ENCODE measurements at places on chromosomes 16 and 17.
A peak's percentile ranks its signal among the peaks of the same experiment; 100 is the strongest.

DNA sequence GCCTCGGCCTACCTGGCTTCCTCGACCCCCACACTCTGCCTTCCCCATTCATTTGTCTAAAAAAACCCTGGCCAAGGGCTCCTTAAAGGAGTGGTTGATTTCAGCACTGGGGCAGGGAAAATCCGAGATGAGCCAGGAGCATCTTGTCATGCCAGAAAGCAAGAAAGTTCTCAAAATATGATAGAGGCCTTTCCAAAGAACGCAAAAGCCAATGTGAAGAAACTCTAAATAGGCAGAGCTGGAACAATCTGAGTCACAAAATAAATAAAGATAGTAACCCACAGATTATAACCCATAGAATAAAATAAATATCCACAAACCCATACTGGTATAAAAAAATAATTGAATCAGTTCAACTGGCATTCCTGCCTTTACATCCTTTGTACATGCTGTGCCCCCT lies 192.3 kb upstream of the SALL1 start:
- no peak for DNase-seq

- DNase-seq: no peak
Measured at GRCh38 chr17:48728232-48729231, at the start of gene HOXB13. Gene HOXB13, minus strand, starts transcription at chr17:48728750. Its CDS starts 157 bp downstream, at chr17:48728593.

GRCh38 chr17:78879635-78880186 lies 23.3 kb downstream of the CEP295NL start:
- DNase-seq: peak; percentile 64

DNA sequence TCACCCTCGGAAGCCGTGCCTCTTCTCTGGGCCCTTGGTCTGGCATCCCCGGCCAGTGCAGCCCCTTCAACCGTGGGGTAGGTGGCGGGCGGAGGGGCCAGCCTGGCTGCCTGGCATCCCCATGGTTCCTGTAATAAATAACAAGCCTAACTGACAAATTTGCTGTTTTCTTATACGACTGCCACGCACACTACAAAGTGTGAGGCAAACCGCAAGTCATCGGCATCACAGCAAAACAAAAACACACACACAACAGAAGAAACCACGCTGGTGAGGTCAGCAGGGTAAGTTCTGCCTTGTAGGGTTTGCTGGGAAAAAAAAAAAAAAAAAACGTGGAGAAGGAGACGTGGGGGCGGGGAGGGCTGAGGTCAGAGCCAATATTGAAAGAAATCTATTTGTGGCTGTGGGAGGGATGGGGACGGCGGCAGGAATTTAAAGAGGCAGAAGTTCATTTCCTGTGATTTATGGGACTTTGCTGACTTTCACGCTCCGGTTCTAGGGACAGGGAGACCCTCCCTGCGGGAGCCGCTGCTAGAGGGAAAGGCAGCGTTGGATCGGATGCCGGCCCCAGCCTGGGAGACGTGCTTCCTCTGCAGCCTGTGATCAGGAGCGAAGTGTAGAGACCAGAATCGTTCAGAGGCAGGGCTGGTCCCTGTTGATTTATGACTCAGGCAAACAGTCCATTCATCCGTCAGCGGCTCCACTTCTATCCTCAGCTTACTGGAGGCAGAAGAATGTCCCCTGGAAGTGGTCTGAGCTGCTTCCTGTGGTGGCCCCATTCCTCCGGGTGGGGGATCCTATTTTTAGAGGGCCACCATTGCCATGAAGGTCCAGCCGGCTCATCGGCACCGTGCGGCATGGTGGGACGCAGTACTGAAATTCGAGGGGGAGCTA lies 162.8 kb downstream of the FOXL1 start:
- peak; percentile 80 for DNase-seq

DNA sequence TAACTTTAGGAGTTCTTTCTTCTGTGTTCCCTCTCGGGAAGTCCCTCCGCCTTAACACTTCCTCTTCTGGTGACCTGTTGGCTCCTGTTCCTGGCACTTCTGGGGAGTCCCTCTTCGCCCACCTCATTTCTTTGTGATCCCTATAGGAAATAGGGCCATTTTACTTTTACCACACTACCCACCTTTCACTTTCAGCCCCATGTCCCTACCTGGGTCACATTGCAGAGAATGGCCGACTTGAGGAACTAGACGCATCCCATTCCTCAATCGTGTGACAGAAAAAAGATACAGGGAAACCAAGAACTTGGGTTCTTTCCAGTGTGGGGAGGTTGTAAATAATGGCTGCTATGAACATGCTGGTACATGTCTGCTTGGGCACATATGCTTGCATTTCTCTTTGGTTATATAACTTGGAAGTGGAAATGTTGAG lies 6.6 kb downstream of the IL21R start:
- DNase-seq: no peak

GRCh38 chr16:26756633-26757032 lies 310.1 kb upstream of the C16orf82 start:
- no peak for DNase-seq

DNA sequence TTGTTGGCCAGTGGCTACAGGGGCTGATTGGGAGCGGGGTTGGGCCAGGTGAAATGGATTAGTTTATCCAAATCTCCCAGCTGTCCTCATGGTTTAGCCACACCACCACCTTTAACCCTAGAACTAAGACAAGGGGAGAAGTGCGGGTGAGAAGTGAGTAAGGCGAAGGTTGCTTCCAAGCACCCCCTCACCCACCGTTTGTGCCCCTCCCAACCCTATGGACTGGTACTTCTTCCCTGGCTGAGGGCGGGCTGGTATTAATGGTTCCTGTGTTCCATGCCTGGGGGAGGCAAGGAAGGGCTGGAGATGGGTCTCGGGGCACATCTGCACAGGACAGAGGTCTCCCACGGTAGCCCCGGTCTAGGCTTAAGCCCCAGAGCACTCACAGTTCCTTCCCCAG lies 25.1 kb downstream of the NT5M start:
- no peak for DNase-seq

DNA sequence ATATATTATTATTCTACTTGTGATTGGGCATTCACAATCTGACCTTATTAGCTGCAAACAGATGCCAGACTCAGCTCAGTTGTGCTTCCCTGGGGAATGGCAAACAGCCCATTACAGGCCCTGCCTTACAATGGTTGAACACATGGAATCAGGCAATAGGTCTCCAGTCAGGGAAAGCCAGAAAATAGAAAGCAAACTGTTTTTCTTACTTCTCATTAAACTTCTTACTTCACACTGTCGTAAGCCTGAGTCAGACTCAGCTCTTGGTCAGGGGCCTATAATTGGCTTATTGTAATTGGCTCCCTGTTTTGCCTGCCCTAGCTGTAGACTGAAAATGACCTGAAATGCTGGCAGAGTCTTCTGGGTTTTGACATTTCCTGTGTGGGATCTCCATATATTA lies 77.0 kb upstream of the CA10 start:
- DNase-seq: no peak

DNA sequence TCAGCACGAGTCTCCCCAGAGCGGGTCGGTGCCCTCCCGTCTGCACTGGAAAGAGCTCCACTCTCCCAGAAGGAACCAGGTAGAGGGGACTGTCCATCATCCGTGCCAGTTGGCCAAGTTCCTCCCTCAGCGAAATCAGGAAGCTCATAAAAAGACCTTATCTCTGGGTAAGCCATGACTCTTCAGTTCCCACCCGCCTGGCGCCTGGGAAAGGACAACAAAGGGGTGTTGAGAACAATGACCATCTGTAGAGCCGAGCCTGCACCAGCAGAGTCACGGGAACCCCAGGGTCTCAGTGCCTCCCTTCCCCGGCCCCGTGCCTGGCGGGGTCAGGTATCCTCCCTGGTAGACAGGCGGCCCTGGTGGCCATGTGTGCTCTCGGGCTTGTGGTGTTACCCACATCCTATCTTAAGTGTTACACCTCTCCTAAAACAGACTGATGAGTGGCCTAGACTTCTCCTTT lies 190.7 kb downstream of the AXIN2 start:
- DNase-seq: no peak

DNA sequence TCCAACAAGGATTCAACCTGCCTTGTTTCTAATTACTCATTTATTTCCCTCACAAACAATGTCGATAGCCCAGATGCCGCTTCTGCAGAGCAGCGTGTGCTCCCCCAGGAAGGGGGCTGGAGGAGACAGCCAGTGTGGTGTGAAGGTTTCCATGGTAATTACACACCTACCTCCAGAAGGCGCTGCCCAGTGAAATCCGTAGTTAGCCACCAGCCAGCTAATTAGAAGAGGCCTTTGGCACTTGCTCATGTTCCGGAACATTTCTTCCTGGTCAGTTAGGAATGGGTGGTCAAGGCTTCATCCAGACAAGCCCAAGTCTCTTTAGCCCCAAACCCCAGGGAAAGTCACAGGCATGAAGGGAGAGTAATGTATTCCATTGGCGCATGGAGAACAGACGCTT lies 342.5 kb upstream of the C16orf82 start:
- DNase-seq: peak; percentile 37

- no peak for DNase-seq
Measured at GRCh38 chr16:30023586-30023985, 588 bp downstream of the C16orf92 start.

DNA sequence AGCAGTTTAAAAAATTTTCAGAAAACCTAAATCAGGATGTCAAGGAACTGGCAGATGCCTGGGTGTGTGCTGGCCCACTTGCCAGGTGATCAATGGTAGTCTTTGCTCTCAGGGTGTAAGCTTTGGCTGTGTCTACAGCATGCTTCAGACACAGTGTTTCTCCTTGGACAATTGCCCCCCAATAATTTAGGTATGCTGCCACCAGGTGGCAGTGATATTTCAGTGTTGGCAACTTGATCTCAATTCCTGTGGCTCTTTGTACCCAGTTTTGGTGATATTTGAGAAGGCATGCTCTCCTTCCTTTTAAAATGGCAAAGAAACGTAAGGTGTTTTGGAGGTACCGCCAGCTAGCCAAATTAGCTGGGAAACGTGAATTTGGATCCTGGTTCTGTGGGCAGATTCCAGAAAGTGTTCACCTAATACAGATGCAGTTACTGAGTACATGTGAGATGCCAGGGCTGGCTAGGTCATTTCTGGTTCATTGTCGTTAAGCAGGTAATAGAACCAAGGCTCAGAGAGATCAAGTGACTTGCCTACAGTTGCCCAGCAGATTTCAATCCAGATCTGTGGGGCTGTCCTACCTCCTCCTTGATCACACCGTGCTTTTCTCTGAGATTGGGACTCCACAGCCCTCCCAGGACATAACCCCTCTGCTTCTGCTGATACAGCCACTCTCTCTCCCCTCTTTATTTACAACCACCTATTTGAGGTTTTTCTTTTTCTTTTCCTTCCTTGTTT lies 155.6 kb upstream of the PLCG2 start:
- DNase-seq: no peak

DNA sequence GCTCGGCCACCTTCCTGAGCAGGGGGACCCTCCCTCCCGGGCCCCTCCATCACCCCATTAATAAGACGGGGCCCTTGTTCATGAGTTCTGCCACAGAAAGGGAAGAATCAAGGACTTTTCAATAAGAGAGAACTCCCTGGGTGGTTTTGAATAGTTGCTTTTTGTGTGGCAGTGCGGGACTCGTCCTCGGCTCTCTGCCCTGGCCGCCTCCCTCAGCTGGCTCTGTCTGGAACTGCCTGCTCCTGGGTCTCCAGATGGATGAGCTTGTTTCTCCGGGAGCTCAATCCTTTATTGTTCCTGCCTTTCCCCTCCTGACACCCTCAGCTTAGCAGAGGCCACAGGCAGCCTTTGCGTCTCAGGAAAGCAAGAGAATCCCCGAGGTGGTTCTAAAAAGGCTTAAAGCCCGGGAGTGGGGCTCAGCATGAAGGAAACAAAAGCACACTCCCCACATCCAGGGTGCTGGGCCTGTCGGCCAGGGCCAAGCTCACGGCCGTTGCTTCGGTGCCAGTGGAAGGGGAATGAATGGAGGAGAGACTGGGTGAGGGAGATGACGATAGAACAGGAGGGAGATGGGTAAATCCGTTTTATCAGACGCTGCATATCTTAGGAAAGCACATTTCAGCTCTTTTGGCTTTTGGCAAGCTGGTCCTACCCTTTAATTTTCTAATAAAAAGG lies 60.2 kb downstream of the RAI1 start:
- DNase-seq: no peak

- DNase-seq: peak; percentile 76
Measured at GRCh38 chr17:2244545-2245525, 58.8 kb downstream of the SMG6 start.

DNA sequence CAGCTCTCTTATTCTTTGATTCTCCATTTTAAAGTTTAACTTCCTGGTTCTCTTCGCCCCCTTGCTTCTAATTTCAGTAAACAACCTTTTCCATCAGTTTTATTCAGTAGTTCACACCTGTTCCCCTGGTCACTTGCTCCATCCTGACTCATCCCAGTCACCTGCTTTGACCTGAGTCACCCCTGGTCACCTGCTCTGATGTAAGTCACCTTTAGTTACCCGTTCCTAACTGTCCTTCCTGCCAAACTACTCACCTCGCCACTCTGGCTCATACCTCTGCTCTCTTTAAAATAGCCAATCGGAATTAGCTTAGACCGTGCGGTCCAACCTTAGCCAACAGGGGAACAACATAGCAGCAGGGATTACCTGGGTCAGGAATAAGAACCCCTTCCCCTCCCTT lies 4.7 kb upstream of the NLRC5 start:
- DNase-seq: no peak

DNA sequence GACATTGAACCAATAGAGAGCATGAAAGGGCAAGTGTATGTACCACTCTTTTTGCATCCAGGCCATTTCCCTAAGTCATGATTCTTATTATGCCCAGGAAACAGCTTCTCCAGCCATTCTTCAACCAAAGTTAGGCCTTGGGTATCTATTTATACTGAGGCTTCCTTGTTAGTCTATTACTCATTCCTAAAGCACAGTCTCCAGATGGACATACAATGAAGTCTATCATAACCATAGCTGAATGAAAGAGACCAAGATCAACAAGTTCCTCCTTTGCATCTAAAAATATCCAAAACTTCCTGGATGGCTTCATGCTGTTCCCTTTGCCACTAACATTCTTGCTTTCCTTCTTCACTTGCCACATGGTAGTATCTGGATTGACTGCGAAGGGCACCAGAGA lies 265.9 kb downstream of the CDH8 start:
- DNase-seq: no peak

- no peak for DNase-seq
Measured at GRCh38 chr17:71395901-71396300, 724.9 kb upstream of the SOX9 start.

DNA sequence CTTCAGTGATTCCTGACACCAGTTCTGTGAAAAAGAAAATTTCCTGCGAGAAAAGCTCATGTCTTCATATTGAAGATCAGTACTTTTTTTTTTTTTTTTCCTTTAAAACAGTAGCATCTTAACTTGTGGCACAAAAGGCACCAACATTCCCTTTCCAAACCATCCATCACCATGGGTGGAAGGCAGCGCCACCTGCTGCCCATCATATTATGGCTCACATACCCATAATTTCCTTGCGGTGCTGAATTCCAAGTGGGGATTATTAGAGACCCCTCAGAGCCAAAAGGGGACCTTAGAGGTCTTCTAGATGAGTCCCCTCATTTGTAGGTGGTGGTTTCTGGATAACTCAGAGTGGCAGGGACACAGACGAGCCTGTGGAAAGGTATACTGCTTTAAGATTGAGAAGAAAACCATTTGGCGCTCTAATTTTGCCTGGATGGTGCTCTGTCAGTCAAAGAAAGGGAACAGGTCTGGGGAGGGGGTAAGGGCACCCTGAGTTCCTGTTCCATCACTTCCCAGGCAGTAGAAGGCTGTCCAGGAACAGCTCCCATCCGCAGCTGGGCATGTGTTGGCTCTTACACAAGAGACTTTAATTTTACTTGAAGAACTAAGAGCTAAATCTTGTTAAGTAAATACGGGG lies 7.9 kb upstream of the SOST start:
- DNase-seq: peak; percentile 62

Measured in left kidney (tissue), 8 donors.